ENCODE measurements at places on chromosomes 7 and 10.

GRCh38 chr7:25672496-25672895 is 444.2 kb upstream of the NPVF start:
- DNase-seq: no peak

- DNase-seq: no peak
Observed at GRCh38 chr10:11280187-11280932, 262.7 kb downstream of the CELF2 start.

GRCh38 chr10:93413252-93413689 is 68.9 kb downstream of the MYOF start:
- no peak for DNase-seq

DNA sequence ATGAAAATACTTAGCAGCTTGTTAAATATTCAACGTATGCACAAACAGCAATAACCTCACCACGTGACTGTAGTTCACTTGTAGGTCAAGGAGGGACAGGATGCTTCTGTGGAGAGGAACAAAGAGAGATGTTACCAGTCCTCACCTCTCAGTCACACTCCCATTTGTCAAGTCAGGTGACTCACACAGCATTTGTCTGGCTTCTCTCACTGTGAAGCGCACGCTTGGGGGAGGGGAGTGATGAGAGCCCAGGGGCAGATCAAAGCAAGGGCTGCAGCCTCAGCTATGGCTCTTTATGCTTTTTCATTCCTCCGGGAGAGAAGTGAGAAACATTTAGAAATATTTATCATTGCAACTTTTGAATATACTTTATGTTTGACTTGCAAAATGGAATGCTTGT is 2.9 kb upstream of the RBM20 start:
- no peak for DNase-seq

GRCh38 chr10:24463611-24464426 is 254.9 kb downstream of the KIAA1217 start:
- no peak for DNase-seq

- DNase-seq: no peak
Observed at GRCh38 chr7:106858618-106859532, 6.2 kb upstream of the PIK3CG start.

DNA sequence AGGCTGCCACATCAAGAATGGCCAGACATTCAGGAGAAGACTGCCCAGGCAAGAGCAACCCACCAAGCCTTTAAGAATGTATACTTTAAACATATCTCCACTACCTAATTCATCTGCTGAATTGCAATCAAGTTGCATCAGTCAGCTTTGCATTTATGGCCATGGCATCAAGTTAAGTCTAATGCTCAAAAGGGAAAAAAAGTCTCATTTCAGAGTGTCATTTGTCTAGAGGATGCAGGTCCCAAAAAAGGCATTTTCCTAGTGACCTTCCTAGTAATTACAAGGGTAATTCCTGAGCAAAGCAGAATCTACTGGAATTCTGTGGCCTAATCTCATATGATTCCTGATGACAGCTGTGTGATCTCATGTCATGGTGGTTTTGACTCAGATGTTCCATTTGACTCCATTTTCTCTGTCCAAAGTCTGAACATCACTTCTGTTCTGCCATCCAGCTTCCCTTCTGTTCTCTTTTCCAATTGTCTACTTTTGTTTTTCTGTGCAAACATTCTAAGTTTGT is 7.3 kb upstream of the CABCOCO1 start:
- no peak for DNase-seq

- DNase-seq: no peak
Observed at GRCh38 chr10:25641595-25641994, 292.4 kb upstream of the MYO3A start.

GRCh38 chr10:63539994-63540393 is 18.8 kb downstream of the REEP3 start:
- DNase-seq: no peak

GRCh38 chr10:88190540-88191235 is 327.3 kb downstream of the PTEN start:
- no peak for DNase-seq

- DNase-seq: no peak
Observed at GRCh38 chr7:111380945-111381344, 181.3 kb downstream of the IMMP2L start.

- peak; percentile 69 for DNase-seq
Observed at GRCh38 chr10:96043033-96043892, at the start of gene CCNJ. Gene CCNJ, plus strand, starts transcription at chr10:96043583. Its CDS starts 811 bp downstream, at chr10:96044394.

GRCh38 chr7:96997512-96998032 is 7.8 kb upstream of the DLX6 start:
- no peak for DNase-seq

DNA sequence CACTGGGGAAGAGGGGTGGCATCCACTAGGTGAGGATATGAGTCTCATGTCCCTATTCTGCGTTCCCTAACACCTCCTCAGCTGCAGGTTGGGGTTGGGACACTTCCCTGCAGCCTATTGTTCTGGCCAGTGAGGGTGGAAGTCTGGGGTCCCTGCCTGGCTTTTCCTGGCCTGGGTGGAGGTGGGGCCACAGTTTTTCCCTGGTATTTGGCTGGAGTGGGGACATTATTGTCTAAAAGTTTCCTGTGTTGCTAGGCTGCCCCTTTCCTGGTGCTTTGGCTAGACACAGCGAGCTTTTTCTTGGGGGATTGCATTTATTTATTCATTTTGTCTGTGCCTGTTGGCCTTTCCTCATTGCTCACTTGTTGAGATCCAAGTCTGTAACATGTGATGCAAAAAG is 559.5 kb upstream of the IGFBP3 start:
- DNase-seq: no peak

DNA sequence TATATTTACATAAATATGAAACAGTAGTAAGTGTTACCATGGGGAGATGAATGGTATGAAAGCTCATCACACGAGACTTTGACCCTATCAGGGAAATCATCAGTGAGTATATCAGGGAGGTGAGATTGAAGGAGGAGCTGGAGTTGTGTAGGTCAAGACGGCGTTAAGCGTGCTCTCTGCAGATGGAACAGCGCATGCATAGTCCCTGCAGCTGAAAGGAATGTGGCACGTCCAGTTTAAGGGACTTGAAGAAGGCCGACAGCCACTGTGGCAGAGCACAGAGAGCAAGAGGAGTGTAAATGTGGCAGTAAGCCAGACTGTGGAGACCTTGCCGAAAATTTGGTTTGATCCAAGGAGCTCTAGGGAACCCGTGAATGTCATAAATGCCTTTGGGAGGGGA is 38.9 kb downstream of the POU6F2 start:
- DNase-seq: no peak

- no peak for DNase-seq
Observed at GRCh38 chr10:69243817-69244216, 23.7 kb downstream of the HKDC1 start.

DNA sequence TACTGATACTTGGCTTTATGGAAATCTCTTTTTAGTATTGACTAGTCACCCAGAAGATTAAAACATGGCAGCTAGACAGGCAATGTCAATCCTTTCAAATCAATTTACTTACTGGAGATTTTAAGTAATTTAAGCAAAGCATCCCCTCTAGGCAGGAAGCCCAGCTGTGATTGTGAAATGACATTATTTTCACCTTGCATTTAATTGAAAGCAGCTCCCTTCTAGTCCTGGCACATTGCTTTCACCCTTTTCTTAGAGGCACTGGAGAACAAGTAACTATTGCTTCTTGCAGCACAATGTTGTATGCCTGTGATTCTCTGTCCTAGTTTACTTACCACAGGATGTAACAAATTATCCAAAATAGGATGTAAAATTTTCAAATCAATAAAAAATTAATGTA is 13.3 kb downstream of the ST7 start:
- DNase-seq: no peak

GRCh38 chr10:69398466-69398865 is 18.3 kb downstream of the TACR2 start:
- DNase-seq: no peak

DNA sequence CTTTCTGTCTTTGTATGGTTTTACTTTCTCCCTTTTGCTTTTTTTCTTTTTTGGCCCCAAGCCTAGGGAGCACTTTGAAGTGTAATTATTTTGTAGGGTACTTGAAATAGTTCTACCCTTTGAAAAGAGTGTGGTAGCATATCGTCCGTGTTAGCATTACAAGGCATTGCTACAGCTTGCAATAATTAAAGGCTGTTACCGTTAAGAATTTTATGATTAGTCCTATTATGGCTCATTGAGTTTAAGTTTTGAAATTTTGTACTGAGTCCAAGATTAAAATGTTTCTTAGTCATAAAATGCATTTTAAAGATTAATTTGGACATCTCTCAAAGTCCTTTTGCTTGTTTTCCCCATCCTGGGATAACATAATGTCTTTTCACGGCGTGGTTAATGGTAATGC is 490.0 kb upstream of the LRRN3 start:
- no peak for DNase-seq

DNA sequence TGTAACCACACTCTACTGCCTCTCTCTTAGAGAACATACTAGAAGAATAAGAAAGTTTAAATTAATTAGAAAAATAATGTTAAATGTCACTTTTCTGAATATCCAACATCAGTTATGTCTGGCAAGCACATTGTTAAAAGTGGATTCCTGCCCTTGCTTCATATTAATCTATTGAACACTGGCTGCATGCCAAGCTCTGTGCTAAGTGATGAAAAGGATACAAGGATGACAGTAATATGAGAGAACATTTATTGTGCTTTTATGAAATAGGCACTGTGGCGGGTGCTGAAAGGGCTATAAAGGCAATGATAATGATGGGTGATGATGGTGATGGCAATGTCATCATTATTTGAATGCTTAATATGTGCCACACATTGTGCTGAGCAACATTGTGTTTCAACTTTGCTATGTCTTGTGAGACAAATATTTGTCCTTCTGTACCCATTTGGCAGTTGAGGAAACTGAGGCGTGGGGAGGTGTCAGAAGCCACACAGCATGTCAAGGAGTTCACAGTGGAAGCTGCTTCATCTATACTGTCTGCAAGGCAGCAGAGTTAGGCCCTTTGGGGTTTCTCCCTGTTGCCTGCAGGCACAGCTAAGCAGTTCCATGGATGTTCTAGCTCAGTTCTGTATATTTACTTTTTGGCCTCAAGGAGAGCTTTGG is 64.2 kb upstream of the RAPGEF5 start:
- DNase-seq: no peak

DNA sequence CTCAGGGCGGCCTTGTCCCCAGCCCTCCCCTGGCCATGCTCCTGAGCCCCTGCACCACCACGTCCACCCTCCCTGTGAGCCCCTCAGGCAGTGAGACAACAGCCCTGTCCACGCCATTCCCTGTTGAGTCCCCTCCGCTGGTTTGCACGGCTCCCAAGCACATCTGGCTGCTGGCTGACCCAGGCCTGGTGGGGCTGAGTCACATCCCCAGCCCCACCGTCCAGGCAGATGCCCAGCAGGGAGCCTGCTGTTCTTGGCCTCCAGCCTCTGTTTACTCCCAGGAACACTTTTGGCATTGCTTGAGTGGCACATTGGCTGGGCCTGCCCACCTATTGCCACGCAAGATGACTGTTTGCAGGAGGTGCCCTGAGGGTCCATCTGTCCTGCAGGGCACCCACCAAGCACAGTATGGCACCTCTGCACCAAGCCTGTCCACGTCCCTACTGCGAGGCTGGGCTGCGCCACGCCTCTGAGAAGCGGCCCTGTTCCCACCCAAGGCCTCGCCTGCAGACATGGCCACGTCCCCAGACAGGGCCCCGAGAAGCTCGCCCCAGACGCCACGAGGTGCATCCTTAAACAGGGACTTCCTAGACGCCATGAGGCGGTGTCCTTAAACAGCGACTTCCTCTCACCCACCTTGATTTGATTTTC is 48.4 kb upstream of the INPP5A start:
- no peak for DNase-seq

- no peak for DNase-seq
Observed at GRCh38 chr10:131996466-131997365, 15.0 kb upstream of the BNIP3 start.

DNA sequence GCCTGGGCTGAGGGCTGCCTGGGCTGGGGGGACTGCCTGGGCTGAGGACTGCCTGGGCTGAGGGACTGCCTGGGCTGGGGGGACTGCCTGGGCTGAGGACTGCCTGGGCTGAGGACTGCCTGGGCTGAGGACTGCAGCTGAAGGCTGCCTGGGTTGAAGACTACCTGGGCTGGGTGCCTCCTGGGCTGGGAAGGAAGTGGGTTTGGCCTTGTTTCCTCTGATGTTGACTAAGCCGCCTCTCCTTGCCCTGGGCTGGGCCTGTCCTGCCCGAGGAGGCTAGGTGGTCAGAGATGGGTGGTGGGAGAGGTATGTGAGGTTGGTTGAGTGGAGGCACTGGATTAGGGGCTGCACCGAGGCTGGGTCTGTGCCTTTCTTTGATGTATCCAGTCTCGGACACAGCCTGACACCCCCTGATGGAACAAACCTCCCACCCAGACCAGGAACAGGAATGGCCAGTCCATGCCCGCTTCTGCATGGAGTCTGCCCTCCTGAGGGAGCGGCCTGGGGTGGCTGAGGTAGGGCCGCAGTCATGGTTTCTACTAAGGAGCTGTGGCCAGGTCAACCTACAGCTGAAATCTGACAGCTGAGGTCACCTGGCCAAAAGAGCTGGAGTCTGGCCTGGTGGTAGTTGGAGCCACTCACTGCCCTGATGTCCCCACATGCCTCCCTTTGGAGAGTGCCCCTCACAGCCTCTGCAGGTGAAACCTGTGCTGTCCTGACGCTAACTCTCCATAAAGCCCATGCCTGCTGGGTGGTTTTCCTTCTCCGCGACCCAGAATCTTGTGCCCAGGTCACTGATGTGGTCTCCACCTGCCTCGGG is 22.3 kb downstream of the SCART1 start:
- no peak for DNase-seq

DNA sequence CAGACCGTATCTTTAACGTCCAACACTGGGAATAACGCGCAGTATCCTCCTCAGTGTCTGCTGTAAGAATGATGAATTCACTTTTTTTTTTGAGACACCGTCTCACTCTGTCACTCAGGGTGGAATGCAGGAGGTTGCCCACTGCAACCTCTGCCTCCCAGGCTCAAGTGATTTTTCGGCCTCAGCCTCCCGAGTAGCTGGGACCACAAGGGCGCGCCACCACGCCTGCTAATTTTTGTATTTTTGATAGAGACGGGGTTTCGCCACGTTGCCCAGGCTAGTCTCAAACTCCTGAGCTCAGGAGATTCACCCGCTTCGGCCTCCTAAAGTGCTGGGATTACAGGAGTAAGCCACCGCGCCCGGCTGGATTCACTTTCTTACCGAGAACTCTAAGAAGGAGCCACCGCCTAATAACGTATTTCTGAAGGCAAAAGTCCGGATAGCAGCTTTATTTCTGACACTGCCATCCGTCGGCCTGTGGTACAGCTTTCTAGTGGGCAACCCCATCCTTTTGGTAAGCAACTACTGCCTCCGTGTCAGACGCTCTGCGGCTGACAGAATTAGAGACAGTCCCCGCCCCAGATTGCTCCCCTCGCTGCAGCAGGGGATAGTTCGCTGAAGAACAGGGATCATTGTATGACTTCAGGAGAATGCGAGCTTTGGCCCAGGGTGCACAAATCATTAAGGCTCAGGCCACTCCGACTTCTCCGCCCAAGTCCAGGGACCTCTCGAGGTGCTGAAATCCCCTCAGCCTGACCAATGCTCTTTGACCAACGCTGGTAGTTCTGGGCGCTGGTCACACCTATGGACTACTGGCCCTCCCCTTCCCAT is 662 bp downstream of the POLR3A start:
- no peak for DNase-seq

Measured in NCI-H1048 (cell line).